Prostate gland (tissue), 2 donors: ENCODE measurements at places on chromosomes 2 and 18.

DNA sequence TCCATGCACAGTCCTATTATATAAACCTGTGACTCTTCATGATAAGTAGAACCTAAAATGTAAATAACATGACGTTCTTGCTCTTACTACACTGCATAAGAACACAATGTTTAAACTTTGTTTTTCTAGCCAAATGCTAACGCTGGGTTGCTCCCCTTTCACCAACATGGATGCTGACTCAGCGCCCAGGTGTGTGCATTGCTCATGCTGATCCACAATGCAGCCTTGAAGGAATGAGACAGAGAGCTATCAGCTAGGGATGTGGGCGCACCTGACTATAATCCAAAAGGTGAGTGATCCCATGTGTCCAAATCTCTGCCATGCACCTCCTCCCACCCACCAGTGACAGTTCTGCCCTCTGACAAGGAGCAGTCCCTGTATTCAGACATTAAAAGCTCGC lies 235.0 kb downstream of the IRS1 start:
- no peak for DNase-seq

GRCh38 chr18:77551055-77551454 lies 301.4 kb downstream of the GALR1 start:
- DNase-seq = no peak

- no peak for DNase-seq
Observed at GRCh38 chr2:222521099-222521498, 96.8 kb downstream of the SGPP2 start.

DNA sequence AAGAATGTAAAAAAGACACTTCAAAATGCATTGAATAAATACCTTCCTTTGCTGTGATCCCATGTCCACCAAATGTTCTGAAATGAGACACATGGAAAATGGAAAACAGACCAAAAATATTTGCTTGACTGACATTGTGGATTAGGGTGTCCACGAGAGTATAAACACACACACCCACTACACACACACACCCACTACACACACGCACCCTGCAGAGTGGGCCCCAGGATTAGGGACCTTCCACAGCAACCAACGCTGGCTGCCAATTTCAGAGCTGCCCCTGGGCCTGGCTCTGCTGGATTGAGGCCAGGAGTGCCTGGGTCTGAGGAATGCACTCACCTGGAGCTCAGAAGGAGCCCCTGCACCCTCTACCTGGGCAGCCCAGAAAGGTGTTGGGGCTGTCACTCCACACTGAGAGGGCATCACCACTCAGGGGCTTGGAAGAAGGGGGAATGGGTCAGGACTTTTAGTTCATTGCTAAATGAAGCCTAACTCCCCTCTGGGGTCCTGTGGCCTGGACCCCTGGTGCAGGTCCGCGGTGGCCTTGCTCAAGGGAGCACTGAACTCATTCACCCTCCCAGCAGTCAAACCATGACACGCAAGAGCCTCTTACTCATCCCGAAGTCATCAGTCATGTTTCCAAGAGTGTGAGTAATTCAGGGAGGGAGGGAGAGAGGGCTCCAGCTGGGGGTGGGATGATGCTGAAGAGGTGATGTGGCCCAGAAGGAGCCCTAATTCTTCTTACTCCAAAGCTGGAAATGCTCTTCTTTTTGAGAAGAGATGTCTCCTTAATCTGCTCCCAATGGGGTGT lies 50.2 kb upstream of the PLB1 start:
- no peak for DNase-seq

- DNase-seq = no peak
Observed at GRCh38 chr18:58682429-58683069, 11.3 kb downstream of the MALT1 start.

DNA sequence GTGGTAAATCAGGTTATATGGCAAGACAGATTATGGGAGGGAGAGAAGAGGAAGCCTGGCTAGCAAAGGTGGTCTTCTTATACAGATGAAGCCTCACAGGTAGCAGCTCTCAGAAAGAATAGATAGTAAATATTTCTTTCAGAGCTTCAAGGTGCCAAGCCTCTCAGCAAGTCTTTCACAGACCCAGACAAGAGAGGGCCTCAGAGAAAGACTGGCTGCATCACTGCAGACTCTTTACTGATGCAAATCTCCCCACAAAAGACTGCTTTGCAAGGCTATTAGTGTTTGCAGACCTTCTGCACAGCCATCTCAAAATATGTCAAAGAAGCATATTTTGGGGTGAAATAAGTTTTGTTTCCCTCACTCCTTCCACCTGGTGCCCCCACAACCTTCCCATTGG lies 372.4 kb upstream of the RND3 start:
- no peak for DNase-seq

DNA sequence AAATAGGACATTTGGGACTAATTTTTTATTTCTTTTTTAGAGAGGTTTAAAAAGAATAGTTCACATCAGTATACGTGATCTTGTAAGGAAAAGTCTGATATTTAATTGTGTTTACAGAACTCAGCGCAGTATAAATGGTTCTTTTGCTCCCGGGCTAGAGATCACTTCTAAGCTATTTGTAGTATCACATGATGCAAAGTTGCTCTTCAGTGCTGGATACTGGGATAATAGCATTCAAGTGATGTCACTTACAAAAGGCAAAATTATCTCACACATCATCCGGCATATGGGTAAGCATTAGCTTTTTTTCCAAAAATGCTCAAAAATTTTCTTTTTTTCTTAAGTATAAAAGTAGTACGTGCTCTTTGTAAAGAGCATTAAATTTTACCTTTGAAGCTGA lies 37.4 kb upstream of the CYP20A1 start:
- no peak for DNase-seq

DNA sequence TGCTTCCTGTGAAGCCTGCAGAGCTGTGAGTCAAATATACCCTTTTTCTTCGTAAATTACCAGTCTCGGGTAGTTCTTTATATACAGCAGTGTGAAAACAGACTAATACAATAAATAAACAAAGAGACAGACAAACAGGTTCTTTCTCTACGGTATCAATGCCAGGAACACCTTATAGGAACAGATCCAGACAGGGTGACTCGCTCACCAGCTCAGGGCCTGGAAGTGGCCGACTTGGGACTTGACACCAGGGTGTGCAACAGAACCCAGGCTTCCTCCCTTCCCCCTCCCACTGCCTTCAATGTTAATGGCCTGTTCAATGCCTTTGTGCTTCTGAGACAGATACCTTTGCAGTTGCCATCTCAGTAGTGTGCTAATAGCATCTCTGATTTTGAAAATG lies 309.5 kb downstream of the ALK start:
- DNase-seq = no peak

DNA sequence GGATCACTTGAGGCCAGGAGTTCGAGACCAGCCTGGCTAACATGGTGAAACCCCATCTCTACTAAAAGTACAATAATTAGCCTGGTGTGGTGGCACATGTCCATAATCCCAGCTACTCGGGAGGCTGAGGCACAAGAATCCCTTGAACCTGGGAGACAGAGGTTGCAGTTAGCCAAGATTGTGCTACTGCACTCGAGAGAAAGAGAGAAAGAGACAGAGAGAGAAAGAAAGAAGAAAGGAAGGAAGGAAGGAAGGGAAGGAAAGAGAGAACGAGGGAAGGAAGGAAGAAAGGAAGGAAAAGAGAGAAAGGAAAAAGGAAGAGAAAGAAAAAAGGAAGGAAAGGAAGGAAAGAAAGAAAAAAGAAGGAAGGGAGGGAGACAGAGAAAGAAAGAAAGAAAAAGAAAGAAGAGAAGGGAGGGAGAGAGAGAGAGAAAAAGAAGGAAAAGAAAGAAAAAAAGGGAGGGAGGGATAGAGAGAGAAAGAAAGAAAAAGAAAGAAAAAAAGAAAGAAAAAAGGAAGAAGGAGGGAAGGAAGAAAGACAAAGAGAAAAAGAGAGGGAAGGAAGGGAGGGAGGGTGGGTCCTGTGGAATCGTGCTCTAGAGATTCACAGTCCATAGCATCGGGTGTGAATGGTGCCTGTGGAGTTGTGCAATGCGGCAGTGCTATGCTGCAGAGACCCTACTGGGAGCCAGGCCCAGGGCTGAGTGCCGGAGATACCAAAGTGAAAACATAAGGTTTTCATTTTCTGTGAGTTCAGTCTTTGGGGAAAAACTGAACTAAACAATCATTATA lies 4.6 kb upstream of the SDC1 start:
- no peak for DNase-seq

GRCh38 chr2:119241205-119241532 lies 17.5 kb downstream of the STEAP3 start:
- DNase-seq = no peak

- no peak for DNase-seq
Observed at GRCh38 chr2:24907116-24907515, 12.9 kb downstream of the ADCY3 start.

- DNase-seq = peak; percentile 23
Observed at GRCh38 chr18:3596637-3597384, 146.8 kb downstream of the TGIF1 start.

DNA sequence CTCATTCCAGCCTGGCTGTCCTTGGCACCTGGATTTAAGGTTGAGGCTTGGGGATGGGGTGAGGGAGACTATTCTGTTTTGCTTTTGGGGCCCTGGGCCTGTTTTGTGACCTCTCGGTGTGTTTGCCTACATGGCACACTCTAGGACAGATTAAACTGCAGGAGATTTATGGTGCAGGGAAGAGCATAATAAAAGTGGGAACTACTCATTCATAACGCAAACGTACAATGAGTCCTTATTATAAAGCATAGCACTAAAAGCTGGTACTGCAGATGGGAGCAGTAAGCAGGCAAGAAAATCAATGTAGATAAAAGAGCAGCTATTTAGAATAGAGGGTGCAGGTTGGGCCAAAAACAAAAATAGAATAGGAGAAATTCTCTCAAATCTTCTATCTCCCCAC lies 238.4 kb downstream of the ACTR3 start:
- no peak for DNase-seq

DNA sequence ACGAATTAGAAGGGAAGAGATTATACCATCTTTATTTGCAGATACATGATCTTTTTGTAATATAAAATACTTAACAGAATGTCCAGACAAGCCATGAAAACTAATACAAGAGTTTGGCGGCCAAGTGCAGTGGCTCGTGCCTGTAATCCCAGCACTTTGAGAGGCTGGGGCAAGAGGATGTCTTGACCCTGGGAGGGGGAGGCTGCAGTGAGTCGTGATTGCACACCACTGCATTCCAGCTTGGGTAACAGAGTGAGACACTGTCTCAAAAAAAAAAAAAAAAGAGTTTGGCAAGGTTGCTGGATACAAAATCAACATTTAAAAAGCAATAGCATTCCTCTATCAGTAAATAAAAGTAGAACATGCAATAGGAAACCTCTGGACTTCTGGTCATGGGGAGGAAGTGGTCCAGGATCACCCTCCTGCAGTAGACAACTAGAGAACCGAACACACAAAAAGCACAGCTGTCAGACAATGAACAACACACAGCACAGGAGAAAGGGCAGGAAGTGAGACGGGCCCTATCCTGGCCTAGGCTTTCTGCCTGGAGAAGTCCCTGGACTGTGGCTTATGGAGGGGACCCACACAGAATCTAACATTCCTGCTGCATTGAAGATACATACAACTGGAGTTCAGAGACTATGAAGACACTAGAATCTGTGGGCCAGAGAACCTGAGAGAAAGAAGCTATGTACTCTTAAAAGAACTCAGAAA lies 118.9 kb upstream of the ARL4C start:
- no peak for DNase-seq

- no peak for DNase-seq
Observed at GRCh38 chr2:182133195-182133891, 147.7 kb downstream of the PPP1R1C start.

- DNase-seq = no peak
Observed at GRCh38 chr2:145288650-145289496, 769.0 kb upstream of the ZEB2 start.

DNA sequence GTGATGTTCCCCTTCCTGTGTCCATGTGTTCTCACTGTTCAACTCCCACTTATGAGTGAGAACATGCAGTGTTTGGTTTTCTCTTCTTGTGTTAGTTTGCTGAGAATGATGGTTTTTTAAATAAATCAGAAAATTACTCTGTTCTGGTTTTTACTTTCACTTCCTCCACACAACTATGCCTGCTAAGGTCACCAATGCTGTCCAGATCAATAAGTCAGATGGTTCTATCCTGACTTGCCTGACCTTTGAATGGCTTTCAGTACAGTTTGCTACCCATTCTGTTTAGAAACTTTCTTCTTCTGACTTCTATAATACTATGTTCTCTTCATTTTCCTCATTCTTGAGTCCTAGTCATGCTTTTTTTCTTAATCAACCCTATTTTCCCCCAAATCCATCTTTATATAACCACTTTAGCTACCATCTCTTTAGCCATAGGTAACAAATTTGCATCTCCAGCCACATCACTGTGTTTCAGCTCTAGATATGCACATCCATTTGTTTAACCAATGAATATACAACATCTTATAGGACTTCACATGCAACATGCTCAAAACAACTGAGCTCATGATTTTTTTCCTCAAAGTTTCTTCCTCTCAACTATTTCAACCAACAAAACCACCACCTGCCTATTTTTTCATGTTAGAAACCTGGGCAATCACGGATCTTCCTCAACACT lies 58.8 kb upstream of the SLC38A11 start:
- no peak for DNase-seq

- no peak for DNase-seq
Observed at GRCh38 chr2:181190711-181191110, 210.3 kb downstream of the UBE2E3 start.

DNA sequence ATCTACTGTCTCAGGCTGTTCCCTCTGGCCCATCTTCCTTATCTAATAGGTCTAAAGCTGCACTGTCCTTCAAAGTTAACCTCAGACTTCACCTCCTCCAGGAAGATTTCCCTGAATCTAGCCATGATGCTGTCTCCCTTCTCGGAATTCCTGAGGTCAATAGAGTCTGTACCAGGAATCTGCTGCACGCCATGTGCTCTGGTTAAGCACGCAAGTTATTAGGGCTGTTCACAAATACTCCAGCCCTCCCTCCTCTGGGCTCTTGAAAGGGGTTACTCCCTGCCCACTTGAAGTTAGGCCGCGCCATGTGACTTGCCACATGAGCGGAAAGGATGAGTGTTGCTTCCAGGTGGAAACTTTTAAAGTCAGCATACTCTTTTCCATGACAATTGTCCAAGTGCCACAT lies 43.6 kb downstream of the MCFD2 start:
- DNase-seq = no peak

DNA sequence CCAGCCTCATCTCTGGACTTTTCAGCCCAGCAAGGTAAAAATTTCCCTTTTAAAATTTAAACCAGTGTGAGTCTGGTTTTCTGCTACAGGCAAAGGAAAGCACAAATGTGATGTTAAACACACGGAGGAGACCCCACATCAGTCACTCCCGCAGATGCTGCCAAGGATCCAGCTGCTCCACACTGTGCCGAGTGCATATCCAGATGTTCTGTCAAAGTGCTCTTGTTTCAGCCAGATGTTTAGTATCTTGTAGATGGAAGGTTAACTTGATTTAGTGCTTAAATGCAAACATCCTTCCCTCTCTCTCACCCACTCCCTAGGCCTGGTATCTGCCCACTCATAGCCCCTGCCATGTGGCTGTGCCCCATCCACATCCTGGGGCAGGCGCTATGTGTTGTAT lies 15.8 kb upstream of the ATOH8 start:
- DNase-seq = no peak

- DNase-seq = no peak
Observed at GRCh38 chr18:47175283-47175897, 774 bp downstream of the IER3IP1 start.

DNA sequence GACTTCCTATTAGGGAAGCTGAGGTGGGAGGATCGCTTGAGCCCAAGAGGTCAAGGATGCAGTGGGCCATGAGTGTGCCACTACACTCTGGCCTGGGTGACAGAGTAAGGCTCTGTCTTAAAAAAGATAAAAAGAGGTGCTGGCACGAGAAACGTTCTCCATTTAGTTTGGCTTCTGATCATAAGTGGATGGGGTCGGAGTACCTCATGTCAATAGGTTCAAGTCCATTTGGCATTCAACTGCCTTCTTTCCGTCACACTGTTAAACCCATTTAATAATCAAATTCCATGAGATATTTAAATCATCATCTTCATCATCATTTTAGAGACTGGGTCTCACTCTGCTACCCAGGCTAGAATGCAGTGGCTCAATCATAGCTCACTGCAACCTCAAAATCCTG lies 9.2 kb downstream of the COX7A2L start:
- DNase-seq = no peak
